CD4-positive, alpha-beta T cell treated with Interferon gamma for 1 hour (primary cell): ENCODE measurements at places on chromosomes 4 and X.

- no peak for DNase-seq
Observed at GRCh38 chr4:65791812-65792308, 121.6 kb upstream of the EPHA5 start.

- DNase-seq: no peak
Observed at GRCh38 chrX:107442914-107443527, 6.4 kb upstream of the FRMPD3 start.

DNA sequence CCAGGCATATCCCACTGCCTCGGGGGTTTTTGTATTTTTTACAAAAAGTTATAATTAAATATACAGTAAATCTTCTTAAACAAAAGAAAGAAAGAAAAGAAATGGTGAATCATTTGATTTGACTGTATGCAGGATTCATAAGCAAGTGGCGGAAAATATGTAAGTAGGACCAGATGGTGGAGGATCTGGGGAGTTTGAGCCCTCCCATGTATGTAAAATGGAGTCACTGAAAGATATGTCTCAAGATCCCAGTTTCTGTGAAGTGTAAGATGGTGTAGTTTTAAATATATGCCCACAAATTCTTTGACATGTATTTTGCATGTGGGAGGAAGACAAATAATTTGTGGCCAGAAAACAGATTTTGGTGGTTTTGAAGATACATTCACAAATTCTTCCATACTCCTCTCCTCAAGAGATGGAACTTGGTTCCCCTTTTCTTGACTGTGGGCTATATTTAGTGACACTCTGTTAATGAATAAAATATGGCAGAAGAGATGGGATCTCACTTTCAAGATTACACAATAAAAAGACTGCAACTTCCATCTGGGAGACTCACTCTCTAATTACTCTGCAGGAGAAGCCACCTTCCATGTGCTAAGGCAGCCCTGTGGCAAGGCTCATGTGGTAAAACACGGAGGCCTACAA, 133.6 kb upstream of the S100G start:
- no peak for DNase-seq

DNA sequence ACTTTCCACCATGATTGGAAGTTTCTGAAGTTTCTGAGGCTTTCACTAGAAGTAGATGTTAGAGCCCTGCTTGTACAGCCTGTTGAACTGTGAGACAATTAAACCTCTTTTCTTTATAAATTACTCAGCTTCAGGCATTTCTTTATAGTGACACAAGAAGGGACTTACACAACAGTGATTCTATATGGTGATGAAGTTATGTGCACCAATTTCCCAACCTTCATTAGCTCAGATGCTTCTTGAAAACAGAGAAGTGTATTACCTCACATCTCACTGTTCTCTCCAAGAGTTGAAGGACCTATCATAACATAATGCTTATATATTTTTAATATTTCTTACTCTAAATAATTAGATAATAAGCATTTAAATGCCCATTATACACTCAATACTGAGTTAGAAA, 202.1 kb upstream of the ANXA10 start:
- no peak for DNase-seq

- no peak for DNase-seq
Observed at GRCh38 chr4:129233691-129234090, 137.7 kb downstream of the C4orf33 start.

GRCh38 chrX:124592744-124593143, 246.4 kb downstream of the SH2D1A start:
- DNase-seq: no peak
